ENCODE measurements at places on chromosomes 13 and 19.

DNA sequence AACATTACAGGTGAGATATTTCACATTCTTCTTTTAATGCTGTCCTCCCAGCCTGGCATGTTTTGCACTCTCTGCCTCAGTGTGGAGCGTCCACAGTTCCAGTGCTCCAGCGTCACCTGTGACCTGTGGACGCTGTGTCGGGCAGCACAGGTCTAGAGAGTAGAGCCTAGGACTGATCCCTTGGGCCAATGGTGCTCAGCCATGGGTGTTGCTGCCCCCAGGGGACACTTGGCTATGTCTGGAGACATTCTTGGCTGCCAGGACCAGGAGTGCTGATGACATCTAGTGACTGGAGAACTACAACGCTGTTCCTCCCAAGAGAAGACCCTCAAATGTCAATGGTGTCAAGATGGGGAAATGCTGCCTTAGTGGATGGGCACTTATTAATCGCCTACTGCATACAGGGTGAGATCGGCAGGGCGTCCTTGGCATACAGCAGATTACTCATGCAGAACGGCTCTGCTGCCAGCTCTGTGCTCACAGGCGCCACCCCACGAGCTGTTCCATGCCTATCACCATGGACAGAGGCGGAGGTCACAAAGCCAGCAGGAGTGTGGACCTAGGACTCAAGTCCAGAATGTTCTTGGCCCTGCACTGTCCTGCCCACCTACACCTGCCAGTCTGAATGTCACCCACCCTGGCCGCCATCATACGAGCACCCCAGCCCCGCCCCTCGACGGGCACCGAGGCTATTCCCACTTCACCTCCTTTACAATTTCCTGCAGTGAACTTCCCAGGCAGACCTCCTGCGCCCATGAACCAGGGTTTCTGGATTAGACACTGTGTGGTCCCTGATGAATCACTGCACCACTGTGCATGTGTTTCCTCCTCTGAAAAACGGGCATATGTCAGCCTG is 13.9 kb upstream of the MADCAM1 start:
- no peak for DNase-seq

DNA sequence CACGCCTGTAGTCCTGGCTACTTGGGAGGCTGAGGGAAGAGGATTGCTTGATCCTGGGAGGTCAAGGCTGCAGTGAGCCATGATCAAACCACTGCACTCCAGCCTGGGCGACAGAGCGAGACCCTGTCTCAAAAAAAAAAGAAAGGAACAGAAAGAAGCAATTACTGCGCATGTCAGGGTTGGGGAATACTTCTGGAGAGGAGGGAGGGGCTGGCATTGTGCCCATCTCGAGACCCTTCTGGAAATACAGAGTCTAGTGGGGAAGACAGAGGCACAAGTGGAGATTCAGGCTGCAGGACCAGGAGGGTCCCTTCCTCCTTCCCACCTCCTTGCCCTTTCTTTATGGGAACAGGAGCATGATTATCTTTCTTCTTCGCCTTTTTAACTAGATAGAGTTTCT is 30.8 kb downstream of the PRR22 start:
- DNase-seq = no peak

DNA sequence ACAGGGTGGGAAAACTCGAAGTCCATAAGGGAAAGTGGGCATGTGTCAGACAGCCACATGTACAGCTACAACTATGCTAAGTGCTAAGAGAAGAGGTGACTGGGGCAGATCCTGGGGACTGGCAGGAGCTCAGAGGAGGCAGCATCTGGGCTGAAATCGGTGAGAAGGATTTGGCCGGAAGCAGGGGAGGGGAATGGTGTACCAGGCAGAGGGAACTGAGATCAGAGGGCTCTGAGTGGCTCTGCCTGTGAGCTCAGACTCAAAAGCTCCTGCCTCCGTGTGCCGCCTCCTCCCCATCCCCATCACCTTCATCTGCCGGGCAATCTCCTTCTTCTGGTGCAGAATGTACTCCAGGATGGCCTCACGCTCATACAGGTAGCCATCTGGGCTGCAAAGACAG is 21.8 kb downstream of the NOSIP start:
- DNase-seq = no peak

DNA sequence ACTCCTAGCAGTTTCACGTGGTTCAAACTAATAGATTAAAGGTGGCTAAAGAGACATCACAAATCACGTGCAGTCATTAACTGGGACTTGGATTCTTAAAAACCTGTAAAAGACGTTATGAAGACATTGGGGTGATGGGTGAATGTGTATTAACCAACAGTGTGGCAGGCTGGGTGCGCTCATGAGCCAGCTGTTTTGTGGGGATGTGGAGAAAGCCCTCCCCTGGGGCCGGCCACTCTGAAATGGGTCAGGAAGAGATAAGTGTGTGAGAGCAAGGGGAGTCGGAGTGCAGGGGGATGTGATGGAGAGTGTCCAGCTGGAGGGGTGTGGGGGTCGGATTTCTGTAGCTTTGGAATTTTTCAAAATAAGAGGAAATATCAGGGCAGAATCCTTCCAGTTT is 10.4 kb downstream of the UPF1 start:
- no peak for DNase-seq

DNA sequence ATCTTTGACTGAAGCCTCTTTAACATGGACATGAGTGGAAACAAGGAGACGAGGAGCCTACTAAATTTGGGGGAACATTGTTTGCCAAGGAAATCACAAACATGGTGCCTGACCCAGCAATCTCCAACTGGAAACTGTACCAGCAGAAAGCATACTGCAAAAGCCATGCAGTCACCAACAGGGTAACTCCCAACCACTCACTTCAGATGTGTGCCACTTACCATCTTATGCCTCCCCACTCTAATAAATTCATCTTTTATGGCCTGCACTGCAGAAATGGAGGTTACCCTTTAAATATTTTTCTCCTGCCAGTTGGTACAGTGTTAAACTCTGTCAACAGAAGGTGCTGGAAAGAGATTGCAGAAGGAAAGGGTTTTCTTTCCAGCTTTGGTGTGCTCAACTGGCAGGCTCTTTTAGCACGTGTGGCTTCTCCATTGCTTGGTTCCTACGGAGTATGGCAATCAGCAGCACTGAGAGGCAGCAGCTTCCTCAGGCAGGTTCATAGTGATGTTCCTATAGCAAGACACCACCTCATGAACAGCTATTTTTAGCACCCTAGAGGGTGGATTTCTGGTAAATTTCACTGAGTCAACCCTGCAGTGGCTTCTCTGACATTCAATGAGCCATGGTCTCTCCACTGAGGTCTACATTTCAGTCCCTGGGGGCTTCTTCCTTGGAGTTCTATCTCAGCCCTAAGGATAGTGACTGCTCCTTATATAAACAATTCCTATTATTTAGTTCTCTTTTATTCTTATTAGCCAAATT is 21.4 kb downstream of the MIR17HG start:
- DNase-seq = no peak
